ENCODE measurements at places on chromosomes 11 and 22.
A peak's percentile ranks its signal among the peaks of the same experiment; 100 is the strongest.

GRCh38 chr11:7332451-7332850, 80.7 kb downstream of the SYT9 start:
- DNase-seq, result no peak

DNA sequence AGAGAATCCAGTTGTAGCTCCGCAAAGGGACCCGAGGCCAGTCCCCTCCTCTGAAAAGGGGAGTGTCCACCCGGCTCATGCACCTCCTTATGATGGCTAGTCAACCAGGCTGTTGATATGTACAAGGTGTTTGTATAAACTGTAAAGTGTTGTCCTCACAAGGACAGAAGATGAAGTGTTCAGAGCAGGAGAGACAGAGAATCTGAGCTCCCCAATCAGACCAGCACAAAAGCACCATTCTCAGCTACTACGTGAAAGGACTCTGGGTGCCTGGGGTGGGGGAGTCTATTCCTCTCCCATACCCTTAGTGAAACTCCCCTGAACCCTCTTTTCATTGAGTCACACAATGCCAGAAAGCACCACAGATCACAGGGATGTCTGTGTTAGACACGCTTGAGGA, 49.4 kb downstream of the MN1 start:
- no peak for DNase-seq

DNA sequence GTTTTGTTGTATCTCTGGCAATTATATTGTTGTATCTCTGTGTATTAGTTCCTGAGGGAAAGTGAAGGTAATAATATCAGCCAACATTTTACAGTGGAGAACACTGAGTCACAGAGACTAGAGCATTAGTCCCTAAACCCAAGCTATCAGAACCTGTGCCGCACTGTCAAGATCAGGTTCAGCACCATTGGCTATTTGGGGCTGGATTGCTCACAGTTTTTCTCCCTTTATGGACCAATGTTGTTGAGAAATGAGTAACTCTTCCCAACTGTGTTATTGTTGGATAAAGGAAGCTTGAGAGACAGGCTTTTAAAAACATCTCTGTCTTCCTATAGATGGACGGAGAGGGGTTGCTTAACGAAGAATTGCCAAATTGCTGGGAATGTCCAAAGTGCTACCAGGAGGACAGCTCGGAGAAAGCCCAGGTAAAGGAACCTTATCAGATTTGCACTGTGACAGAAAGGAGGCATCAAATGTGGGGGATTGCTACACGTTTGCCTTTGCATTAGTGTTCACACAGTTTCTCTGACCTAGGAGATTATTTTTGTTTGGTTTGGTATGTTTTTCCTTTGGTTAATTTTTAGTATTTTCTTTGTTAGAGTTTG, 18.2 kb upstream of the GRK2 start:
- no peak for DNase-seq

DNA sequence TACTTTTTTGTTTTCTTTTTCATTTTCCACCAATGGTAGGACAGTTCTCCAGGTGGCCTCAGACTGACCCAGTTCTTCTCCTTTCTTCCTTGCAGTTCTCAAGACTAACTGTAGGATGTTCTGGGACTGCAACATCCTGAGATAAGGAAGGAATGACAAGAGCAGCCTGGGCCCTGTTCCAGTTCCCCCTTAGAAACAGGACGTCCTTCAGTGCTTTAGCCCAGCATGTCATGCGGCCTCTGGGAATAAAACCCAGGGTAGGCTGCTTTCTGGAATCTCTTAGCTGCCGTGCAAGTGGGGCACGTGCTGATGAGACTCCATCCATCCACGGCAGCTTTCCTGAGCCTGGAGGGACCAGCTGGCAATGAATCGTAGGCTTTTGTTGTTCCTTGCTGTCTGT, 24.0 kb upstream of the CADM1 start:
- DNase-seq, result no peak

DNA sequence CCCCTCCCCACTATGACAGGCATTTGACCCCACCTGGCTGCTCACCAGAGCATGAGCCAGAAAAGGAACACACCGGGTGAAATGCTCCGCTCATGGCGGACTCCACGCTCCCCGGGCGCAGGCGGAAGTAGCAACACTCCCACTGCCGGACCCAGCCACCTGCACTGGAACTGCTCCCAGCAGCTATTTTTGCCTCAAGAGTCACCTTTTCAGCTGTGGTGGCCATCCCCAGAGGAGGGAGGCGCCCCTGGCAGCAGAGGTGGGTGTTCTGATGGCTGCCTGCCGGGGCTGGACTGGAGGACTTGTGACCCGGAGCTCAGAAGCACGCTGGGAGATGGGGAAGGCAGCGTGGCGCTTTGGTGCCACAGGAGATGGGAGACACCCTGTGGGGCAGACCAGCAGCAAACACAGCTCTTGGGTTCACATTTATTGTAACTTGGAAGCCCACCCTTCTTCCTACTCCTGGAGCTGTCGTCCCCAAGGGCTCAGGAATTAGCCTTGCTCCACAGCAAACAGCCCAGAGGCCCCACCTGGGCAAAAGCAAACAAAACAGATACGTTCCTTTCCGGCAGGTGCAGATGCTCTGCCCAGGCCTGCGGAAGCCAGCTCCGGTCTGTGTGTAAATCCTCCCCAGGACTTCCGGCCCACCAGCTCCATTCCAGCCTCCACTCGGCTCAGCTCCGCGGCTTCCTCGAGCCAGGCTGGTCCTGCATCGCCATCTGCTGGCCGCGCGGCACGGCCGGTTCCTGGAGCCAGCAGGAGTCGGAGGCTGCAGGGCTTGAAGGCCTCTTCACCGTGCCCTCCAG, 3.7 kb downstream of the RPS19BP1 start:
- peak; percentile 87 for DNase-seq

DNA sequence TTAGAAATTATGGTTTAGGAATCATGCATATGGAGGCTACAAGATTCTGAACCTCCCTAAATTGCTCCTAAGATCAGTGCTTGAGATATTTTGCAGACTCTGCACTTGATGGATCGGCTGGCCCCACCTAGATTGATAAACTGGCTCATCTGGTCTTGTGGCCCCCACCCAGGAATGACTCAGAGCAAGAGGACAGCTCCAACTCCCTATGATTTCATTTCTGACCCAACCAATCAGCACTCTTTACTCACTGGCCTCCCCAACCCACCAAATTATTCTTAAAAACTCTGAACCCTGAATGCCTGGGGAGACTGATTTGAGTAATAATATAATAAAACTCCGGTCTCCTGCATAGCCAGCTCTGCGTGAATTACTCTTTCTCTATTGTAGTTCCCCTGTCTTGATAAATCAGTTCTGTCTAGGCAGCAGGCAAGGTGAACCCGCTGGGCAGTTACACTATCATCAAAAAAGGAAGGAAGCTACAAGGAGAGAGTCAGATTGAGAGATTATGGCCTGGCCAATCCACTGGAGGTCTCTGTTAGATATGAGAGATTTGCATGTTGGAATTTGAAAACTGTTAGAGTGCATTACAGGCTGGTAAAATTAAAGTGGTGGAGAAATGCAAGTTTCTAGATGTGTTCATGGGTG, 245.8 kb downstream of the CSNK2A3 start:
- DNase-seq, result no peak

DNA sequence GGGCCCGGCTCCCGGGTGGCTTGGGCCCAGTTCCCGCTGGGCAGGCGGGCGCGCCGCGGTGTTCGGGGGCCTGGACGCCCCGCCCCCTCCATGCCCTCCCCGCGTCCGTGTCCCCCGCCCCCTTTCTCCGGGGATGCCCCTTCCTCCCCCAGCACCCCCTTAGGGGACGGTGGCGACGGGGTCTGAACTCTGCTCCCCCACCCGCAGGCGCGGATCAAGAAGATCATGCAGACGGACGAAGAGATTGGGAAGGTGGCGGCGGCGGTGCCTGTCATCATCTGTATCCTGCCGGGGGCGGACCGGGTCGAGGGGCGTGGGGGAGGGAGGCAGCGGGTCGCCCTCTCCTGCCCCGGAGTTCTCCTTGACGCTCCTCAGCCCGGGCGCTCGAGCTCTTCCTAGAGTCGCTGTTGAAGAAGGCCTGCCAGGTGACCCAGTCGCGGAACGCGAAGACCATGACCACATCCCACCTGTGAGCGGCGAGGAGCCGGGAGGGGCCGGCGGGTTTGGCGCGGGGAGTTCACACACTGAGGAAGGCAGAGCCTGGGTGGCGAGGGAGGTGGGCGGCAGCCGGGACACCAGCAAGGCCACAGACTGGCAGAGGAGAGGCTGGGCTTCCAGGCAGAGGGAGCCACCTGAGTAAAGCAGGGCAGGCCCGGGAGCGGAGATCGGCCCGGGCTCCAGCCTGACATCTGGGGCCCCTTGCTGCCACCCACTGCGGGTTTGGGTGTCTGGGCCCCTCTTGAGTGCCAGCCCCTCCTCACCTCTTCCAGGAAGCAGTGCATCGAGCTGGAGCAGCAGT, 546 bp downstream of the DRAP1 start:
- no peak for DNase-seq

- no peak for DNase-seq
Observed at GRCh38 chr11:7530013-7530640, 16.3 kb downstream of the PPFIBP2 start.

DNA sequence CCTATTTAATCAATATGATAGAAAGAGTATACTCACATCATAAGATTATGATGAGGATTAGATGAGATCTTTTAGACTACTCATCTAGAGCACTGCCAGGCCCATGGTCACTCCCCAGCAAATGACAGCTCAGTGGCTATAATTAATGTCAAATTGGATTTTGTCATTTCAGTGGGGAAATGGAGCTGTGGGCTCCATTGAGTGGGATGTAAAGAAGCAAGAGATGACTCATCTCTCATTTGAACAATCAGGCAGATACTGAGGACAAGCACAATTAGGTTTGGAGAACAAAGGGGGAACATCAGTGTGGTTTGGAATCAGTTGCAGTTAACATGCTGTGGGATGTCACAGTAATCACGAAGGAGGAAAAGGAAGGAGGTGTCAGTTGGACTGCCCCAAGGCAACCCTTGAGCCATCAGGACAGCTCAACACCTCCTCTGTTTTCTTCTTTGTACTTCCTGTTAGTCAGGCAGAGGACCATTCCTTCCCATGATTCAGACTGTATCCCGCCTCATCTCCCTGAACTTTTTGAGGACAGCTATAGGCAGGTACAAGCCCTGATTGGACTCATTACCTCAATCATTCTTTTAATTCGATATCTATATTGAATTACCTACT, 473.7 kb upstream of the ISX start:
- no peak for DNase-seq

- no peak for DNase-seq
Observed at GRCh38 chr22:42721045-42721434, 370 bp upstream of the A4GALT start.

DNA sequence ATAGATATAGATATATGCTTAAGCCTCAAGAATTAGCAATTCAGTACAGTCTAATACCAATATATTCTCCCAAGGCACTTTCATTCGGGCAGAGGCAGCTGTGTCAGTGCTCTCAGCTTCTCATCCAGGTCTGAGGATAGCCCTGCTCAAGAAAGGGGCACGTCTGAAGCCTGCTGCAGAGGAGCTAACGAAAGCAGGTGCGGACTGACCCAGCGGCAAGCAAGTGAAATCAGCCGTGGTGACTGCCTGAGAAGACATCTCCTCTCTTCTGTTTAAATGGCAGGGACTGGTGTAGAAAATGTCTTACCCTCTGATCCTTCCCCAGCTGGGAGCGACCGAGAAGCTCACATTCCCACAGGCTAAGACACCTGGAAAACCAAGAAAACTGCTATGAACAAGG, 468.6 kb downstream of the BRD1 start:
- DNase-seq, result no peak

DNA sequence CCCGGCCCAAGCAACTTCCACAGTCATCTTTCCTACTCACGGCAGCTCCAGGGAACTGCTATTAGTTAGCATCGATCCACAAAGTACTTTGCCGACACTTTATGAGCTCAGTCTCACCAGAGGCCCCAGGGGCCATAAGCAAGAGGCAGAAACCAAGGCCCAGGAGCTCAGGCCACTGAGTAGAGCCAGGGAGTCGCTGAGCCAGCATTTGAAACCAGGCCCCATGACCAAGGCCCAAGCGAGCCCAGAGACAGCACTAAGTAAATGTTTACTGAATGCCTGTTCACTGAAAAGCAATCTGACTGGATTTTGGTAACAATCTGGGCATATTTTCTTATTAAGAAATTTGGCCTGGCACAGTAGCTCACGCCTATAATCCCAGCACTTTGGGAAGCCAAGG, 43.3 kb downstream of the ARRB1 start:
- DNase-seq, result no peak

- DNase-seq, result no peak
Observed at GRCh38 chr11:67504950-67505581, at the start of gene PITPNM1. Gene PITPNM1 (minus strand): TSS chr11:67505363. CDS start chr11:67504180, 1,183 bp downstream.

Data from right renal pelvis (tissue), 4 donors.